ENCODE measurements at places on chromosomes 2 and 18. TPM values are rescaled to one million over a fixed set of nuclear protein-coding genes. Genes with fewer than 3 reads are reported as not detected.
A peak's percentile ranks its signal among the peaks of the same experiment; 100 is the strongest.

- DNase-seq: no peak
Measured at GRCh38 chr2:17717666-17718065, 35.9 kb downstream of the SMC6 start.

- DNase-seq: no peak
Measured at GRCh38 chr18:50944245-50944932, 23.5 kb upstream of the ELAC1 start.

- DNase-seq: no peak
Measured at GRCh38 chr2:96236882-96237281, 28.3 kb upstream of the STARD7 start.

- no peak for DNase-seq
Measured at GRCh38 chr18:26556573-26556972, 8.2 kb upstream of the KCTD1 start.

GRCh38 chr2:237026981-237027711, 58.5 kb upstream of the COPS8 start:
- peak; percentile 38 for DNase-seq

DNA sequence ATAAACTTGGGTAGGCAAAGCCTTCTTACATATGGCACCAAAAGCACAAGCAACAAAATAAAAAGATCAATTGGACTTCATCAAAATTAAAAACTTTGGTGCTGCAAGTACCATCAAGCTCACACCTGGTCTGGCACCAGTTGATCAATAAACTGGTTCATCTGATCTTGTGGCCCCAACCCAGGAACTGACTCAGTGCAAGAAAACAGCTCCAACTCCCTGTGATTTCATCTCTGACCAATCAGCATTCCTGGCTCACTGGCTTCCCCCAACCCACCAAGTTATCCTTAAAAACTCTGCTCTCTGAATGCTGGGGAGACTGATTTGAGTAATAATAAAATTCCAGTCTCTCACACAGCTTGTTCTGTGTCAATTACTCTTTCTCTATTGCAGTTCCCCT, 8.4 kb downstream of the EPG5 start:
- no peak for DNase-seq

QPCT gene
- not detected for total RNA-seq

KYNU gene
- total RNA-seq: 1.2 TPM

TMEM247 gene
- not detected for total RNA-seq

Data from naive thymus-derived CD8-positive, alpha-beta T cell (primary cell).